Left ventricle myocardium superior (tissue), 1 donor: ENCODE measurements at places on chromosomes 5 and 9. TPM values are rescaled to one million over a fixed set of nuclear protein-coding genes. Genes with fewer than 3 reads are reported as not detected.

Gene CEP78
- 3.6 TPM for total RNA-seq

Gene NOP16
- 19.0 TPM for total RNA-seq

Gene PRRX2
- total RNA-seq: 0.20 TPM

Gene GPX3
- 537 TPM for total RNA-seq

Gene FGF10
- total RNA-seq: 0.59 TPM

Gene CDC23
- total RNA-seq: 22.2 TPM

Gene DND1
- total RNA-seq: 0.67 TPM

Gene KCNT1
- 3.1 TPM for total RNA-seq

Gene NFIB
- total RNA-seq: 110 TPM

Gene TCERG1
- total RNA-seq: 15.5 TPM

Gene SCAI
- 3.8 TPM for total RNA-seq

DNA sequence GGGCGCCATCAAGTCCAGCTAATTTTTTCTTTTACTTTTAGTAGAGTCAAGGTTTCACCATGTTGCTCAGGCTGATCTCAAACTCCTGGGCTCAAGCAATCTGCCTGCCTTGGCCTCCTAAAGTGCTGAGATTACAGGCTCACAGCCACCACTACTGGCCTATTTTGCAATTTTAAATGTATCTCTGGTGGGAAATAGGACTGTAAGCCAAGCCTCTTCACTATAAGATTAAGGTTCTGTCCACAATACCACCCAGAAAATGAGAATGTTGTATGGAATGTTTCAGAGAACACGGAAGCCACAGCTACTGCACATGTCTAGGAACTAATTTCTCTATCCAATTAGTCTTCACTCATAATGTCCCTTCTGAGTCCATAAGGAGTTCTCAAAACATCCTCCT is 607.3 kb downstream of the PRELID2 start:
- no peak for DNase-seq

GRCh38 chr5:92163906-92164305 is 780.8 kb upstream of the ARRDC3 start:
- DNase-seq: no peak

- DNase-seq: no peak
Observed at GRCh38 chr5:41219658-41220269, 6.4 kb upstream of the C6 start.

- DNase-seq: no peak
Observed at GRCh38 chr9:2486988-2487387, 134.6 kb upstream of the VLDLR start.

GRCh38 chr9:2657427-2657826 is 35.8 kb downstream of the VLDLR start:
- DNase-seq: no peak

GRCh38 chr9:83996126-83996525 is 15.5 kb downstream of the RMI1 start:
- DNase-seq: no peak

GRCh38 chr9:103397868-103398600 is 402.9 kb downstream of the CYLC2 start:
- no peak for DNase-seq

DNA sequence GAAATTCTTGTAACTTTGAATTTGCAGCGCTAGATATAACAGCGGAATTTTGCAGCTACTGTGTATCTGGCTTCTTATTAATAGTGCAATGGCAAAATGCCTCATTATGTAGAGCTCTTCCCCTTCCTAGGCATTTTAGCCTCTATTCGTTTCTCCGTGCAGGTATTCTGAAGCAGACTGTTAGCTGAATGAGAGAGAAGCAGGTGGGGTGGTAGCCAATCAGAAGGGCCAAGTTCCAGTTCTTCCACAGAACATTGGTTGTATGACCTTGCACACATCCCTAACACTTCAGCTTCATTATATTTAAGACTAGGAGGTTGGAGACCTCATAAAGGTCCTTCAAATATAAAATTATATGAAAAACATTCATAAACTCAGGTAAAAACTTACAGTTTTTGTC is 1.2 kb upstream of the VPS13A start:
- no peak for DNase-seq

- DNase-seq: no peak
Observed at GRCh38 chr9:135210676-135211523, 123.4 kb downstream of the OLFM1 start.

GRCh38 chr9:104895572-104895971 is 32.4 kb downstream of the ABCA1 start:
- no peak for DNase-seq

DNA sequence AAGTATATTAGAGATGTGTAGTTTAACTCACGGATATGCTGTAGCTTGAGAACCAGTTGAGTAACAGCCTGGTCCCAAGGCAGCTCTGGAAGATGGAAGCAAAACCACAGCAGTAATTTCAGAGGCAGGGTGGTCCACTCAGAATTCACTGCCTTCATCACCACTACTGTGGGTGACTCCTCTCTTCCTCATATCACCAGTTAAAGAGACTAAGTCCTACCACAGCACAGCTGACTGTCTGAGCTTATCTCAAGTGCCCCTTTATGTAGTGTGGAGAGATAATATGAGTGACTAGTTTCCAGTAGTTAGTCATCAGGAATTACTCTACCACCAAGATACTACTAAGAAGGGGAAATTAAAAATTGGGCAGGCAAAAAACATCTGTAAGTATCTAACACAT is 1571.2 kb upstream of the C9orf72 start:
- DNase-seq: no peak

GRCh38 chr5:132256086-132256782 is 1.3 kb upstream of the PDLIM4 start:
- no peak for DNase-seq

DNA sequence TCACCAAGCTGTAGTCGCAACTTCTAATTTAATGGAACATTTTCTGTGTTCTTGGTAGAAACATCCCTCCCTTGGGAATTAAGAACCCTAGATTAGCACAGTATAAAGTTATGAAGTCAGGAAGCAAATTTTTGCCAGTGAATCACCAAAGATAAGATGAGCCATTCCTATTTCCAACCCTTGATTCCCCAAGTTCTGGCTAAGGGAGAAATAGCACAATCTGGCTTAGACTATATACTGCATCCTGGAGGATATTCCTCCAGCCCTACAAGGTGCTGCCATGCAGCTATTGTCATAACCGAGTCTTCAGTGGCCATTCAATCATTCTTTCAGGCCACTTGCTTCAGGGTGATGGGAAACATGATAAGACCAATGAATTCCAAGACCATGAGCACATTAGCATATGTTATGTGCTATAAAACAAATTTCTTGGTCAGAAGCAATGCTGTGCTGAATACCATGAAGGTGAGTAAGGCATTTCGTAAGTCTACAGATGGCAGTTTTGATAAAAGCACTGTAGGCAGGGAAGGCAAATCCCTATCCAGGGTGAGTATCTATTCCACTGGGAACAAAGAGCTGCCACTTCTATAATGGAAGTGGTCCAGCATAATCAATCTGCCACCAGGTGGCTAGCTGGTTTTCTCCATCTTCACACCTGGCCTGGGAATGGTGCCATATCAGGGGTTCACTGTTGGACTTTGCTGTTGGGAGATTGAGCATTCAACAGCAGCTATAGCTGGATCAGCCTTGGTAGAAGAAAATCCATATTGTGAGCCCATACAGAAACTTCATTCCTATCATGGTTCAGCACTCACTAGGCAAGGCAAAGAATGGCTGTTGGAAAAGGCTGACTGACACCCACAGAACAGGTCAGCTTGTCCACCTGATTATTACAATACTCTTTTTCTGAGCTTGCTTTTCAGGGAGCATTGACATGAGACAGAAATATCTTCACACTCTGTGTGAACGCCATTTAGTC is 19.6 kb upstream of the ARL15 start:
- DNase-seq: no peak
